ENCODE measurements at places on chromosomes 2 and 18.

DNA sequence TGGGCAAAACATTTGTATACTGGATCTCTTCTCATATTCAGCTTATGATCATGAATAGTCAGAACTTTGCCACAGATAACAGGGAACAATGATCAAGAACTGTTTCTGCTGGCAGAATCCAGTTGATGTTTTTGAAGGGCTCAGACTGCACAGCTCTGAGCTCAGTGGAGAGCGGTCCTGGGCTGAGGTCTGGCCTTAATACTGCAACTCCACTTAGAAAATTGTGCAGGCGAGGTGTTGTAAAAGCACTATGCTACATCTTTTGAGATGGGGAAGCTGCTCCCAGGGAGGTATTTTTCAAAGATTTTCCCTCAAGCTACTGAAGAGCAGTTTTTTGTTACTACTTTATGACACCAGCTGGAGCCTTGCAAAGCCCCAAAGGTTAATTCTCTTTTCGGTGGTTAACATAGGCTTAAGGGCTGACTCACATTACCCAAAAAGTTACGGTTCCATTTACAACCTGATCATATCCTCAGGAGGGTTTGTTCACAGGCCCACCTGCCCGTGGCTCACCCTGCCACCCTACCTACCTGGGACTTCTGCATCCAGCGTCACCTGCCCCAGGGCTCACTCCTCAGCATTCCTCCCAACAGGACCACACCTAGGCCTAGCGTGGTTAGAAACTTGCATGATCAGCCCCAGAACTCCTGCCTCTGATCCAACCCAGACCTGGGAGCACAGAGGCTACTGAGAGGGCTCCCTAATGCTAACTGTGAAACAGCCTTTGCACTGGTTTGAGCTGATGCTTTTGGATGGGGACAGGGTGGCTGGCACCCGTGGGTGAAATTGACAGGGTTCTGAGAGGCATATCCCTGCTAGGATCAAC is 114.4 kb downstream of the NCK2 start:
- DNase-seq, result no peak

DNA sequence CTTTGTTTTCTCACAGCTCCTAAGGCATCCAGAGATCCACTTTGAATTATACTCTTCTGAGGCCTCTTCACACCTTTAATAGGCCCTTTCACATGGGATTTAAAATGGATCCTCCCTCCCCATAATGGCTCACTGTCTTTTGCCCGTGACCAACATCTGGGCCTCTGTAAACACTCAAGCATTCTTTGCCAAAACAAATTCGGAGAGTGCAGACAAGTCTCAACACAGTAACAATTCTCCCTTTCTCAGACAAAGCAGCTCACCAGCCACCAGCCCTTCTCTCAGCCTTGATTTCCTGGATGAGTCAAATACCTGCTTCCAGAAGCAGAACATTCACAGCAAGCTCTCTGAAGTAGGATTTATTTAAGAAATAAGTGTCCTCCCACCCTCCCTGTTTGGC is 14.0 kb upstream of the IMP4 start:
- DNase-seq, result no peak

DNA sequence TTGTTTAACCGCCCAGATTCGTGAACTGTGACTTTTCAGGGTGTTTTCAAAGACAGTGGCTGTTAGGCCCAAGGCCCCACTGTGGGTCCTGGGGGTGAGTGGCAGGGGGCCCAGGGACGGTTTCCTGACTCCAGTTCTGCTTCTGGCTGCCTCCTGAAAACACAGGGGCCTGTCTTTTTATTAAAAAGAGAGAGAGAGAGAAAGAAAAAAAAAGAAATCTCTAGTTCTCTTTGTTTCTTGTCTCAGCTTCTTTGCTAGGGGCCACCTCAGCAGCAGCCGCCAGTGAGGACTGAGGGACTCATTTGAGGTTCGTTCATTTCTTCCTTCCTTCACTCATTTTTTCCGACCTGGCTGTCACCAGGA is 15.4 kb upstream of the E2F6 start:
- DNase-seq, result no peak

- no peak for DNase-seq
These were observed 651 bp downstream of the KCNK3 start for GRCh38 chr2:26692897-26693849.

DNA sequence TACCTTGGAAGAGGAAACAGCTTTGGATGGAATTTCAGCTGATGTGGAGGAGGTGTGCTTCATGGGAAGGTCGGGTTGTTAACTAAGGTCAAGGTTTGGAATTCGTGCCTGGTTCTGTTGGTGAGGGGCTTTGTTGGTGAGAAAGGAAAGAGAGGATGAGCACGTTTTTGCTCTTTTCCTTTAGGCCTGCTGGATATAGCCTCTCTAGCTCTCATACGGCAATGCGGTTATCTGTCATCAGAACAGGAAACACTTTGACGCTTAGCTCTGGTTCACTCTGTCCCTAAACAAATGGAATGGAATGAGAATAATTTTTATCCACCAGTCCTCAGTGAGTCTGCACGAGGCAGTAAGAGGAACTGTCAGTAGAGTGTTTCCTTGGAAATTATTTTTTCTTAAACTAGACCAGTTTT is 169.7 kb upstream of the NOSTRIN start:
- no peak for DNase-seq

GRCh38 chr2:127763776-127764175 is 47.2 kb downstream of the WDR33 start:
- no peak for DNase-seq

DNA sequence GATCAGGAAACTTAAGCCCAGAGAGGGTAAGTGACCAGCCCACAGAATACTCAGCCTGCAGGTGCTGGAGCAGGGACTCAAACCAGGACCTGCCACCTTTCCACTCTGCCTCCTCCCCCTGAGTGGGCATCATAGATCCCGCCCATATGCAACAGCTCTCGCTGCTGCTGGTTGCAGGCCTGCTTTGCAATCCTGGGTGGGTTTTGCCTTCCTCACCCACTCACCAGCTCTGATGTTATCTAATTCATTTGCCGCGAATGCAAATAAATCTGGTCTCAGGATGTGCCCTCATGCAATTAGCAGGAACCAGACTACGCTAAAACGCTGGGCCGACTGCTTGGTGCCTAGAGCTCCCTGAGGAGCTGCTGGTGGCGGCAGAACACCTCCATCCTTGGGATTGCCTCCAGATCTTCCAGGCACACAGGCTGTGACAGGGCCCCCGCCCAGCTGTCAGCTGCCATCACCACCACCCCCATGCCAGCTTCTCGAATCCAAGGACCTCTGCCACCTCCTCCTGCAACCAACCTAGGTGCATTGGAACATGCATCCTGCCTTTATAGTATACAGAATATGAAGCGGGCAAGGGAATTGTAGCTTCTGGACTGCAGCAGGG is 28.8 kb downstream of the CNGA3 start:
- no peak for DNase-seq

- no peak for DNase-seq
These were observed 9.5 kb downstream of the ACTG2 start for GRCh38 chr2:73902284-73902683.

- no peak for DNase-seq
These were observed 1383.8 kb upstream of the ACVR2A start for GRCh38 chr2:146461068-146461467.

GRCh38 chr2:208798698-208799097 is 392.1 kb downstream of the PTH2R start:
- DNase-seq, result no peak

GRCh38 chr2:15941871-15942710 is 1.7 kb downstream of the MYCN start:
- DNase-seq, result no peak

DNA sequence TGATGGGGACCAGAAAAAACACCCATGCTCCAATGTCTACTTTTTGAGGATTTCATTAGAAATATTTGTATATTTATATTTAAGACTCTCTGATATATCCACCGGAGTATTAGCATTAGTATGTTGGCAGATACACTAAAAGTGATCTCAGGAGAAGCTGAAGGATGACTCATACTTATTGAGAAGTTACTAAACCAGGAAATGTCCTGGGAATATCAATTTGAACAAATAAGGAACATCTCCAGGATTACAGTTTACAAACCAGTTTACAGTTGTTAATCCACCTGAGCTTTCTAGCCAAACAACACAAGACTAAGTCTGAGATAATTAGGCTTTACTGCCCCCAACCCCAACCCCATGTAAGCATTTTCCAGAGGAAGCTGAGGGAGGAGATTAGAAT is 16.1 kb upstream of the DPP4 start:
- DNase-seq, result no peak

DNA sequence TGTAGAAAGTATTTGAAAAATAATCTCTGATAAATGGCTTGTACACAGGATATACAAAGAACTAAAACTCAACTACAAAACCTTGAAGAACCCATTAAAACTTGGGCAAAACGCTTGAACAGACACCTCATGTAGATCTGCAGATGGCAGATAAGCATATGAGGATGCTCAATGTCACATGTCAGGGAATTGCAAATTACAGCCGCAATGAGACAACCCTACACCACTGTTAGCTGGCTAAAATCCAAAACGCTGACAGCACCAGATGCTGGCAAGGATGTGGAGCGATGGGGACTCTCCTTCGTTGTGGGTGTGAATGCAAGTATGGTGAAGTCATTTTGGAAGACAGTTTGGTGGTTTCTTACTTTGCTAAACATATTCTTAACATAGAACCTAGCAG is 53.7 kb downstream of the SNTG2 start:
- no peak for DNase-seq

DNA sequence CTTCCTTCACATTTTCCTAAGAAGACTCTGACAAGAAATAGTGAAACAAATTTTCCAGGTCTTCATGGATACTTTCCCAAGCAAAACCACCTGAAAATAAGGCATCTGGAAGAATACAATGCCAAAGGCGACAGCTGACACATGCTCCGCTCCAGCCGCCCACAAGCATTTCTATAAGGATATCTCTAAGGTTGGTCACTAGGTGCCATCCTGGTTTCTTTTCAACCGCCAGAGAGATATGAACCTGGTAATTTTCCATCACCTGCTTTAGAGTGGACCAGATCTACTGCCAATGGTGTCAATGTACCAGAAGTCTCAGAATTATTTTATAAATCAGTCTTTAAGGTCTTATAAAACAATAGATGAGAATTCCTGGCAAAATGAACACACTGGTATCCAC is 97.2 kb downstream of the GAREM1 start:
- DNase-seq, result peak; percentile 43

DNA sequence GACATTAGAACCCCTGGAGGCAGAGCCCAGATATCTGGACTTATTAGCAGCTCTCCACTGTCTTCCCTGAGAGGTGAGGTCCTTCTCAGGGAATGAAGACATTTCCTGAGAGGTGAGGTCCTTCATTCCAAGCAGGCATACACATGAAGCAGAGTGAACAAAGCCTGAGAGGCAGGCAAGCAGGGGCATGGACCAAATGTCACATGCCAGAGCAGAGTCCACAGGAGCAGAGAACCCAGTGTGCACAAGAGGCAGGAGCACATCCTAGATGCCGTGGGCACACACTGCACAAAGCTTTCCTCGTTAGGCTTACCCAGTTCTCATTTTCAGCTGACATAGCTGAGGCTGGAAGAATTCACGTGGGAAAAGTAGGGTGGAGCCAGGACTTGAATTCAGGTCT is 759.9 kb upstream of the HS6ST1 start:
- no peak for DNase-seq

DNA sequence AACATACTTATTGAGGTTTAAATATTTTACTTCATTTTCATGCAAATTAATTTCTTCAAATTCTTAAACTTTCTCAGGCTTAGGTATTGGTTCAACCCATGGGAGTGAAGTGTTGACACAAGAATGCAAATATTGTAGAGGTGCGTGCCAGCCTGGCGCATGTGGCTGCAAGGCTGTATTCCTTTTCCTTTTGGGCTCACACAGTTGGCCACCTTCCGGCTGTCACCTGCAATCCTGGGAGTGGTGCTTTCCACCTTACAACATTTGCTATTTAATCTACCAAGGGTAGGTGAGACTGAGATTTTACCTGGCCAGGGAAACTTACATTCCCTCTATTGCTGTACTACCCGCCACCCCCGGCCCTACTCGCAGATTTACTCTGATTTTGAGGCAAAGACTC is 141.1 kb downstream of the DCC start:
- DNase-seq, result no peak

GRCh38 chr2:54995553-54995952 is 54.7 kb downstream of the RTN4 start:
- DNase-seq, result no peak

GRCh38 chr2:31402388-31402787 is 12.2 kb downstream of the XDH start:
- no peak for DNase-seq

GRCh38 chr2:32806857-32807256 is 139.9 kb upstream of the LTBP1 start:
- DNase-seq, result no peak

DNA sequence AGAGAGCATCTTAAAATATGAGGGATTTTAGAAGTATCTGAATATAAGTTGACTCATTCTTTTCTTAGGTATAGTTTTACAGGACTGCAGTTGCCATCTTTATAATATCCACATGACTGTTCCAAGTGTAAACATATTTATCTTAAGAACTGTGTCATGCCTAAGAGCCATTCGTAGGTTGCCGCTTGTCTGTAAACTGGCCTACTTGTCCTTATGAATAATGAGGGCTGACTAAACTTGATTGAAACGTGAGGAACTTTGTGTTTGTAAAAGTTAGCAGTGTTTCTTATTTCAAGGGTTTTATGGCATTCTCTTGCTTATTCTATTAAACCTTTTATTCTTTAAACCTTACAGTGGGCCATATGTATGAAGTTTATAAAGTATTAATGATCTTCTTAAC is 99.6 kb downstream of the MAP3K20 start:
- no peak for DNase-seq

- DNase-seq, result no peak
These were observed 394.1 kb upstream of the ATP5MC3 start for GRCh38 chr2:175575346-175576258.

- DNase-seq, result no peak
These were observed 98.2 kb upstream of the CYP1B1 start for GRCh38 chr2:38174131-38174530.

DNA sequence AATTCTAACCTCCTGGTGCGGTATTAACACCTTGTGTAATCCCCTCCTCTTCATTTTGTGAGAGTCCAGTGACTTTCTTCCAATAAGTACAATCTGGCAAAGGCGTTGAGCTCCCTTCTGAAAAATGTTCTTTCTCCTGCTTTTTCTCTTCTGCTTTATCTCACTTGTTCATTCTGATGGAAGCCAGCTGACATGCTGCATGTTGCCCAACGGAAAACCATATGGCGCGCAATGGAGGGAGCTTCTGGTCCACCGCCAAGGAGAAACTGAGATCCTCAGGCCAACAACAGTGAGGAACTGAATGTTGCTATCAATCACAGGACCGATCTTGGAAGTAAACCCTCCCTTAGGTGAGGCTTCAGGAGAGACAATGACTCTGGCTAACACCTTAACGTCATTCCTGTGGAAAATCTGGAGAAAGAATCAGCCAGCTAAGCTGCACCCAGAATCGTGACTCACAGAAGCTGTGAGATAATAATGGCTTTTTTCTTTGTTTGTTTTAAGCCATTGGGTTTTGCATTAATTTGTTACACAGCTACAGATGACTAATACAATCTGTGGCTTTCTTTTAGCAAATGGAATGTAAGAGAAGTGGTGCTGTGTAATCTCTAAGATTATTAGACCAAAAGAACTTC is 1323.9 kb upstream of the DDX18 start:
- DNase-seq, result no peak

All from SHP77 treated with DMSO at 0.1 percent for 48 hours (cell line).